NCI-H1092 (cell line): ENCODE measurements at places on chromosomes 1 and 21.

GRCh38 chr1:20469406-20470076, 16.5 kb downstream of the CAMK2N1 start:
- no peak for DNase-seq

GRCh38 chr21:36229181-36229580, 72.6 kb downstream of the DOP1B start:
- no peak for DNase-seq

DNA sequence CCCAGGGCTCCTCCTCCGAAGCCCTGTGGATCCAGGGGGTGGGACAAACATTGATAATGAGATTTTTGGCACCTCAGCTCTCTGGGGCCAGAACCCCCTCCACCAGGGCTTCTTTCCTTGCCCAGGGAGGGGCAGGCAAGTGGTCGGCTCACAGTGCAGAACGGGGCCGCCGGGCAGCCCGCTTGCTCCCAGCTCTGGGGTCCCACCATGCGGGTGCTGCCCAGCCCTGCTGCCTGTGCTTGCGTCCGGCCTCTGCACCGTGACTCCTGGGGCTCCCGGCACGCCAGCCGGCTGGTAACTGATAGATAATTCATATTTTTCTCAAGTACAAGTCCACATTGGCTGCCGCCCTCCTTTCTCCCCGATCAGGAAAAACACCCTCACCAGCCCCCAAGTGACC, 42.0 kb upstream of the CCDC27 start:
- no peak for DNase-seq

DNA sequence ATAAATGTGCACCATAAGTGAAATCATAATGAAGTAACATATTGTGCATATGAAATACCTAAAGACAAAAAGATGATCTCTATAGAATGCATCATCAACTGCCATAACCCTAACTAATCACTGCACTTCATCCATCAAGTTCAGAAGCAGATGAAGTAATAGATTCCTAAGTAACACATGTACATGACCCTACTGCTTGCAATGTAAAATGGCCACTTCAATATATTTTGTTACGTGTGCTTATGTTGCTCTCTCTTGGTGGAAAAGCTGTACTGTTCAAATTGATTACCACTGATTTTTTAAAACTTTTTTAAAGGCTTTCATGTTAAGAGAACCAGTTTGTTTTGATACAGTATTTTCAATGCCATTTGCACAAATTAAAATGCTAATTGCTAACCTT, 141.8 kb downstream of the TTLL7 start:
- no peak for DNase-seq

- no peak for DNase-seq
Measured at GRCh38 chr1:183033205-183033604, 10.0 kb downstream of the LAMC1 start.

GRCh38 chr1:202623075-202623474, 87.2 kb downstream of the SYT2 start:
- DNase-seq, result no peak

- DNase-seq, result no peak
Measured at GRCh38 chr1:243827206-243827605, 22.8 kb downstream of the AKT3 start.
